ENCODE measurements at places on chromosomes 11 and 22.
A peak's percentile ranks its signal among the peaks of the same experiment; 100 is the strongest.

- peak; percentile 88 for DNase-seq
These were observed 367.3 kb downstream of the OPCML start for GRCh38 chr11:133164986-133165385.

GRCh38 chr11:77154381-77155081, 26.5 kb downstream of the MYO7A start:
- DNase-seq, result peak; percentile 27

DNA sequence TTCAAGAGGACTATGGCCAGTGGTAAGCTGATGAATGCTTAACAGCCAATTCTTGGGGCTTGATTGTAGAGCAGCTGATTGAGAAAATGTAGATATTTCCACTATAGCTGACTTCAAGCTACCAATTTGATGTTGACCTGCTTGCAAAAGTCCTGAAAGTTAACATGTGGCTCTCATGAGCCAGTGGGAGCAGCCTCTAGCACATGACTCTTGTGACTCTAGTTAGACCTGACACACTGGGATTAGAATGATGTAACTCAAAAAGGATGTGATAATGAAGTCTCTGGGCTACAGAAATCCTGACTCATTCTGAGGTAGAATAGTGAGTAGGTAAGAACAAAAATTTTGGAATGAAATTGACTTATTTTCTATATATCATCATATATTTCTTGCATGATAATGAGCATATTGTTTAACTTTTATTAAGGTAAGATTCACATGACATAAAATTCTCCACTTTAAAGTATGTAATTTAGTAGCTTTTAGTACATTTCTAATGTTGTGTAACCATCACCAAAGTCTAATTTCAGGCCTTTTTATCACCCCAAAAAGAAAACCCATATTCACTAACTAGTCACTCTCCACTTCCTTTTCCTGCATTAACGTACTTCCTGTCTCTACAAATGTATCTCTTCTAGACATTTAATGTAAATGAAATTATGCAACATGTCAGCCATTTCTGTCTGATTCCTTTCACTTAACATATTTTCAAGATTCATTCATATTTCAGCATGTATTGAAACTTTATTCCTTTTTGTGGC, 16.1 kb upstream of the OR52H1 start:
- no peak for DNase-seq

DNA sequence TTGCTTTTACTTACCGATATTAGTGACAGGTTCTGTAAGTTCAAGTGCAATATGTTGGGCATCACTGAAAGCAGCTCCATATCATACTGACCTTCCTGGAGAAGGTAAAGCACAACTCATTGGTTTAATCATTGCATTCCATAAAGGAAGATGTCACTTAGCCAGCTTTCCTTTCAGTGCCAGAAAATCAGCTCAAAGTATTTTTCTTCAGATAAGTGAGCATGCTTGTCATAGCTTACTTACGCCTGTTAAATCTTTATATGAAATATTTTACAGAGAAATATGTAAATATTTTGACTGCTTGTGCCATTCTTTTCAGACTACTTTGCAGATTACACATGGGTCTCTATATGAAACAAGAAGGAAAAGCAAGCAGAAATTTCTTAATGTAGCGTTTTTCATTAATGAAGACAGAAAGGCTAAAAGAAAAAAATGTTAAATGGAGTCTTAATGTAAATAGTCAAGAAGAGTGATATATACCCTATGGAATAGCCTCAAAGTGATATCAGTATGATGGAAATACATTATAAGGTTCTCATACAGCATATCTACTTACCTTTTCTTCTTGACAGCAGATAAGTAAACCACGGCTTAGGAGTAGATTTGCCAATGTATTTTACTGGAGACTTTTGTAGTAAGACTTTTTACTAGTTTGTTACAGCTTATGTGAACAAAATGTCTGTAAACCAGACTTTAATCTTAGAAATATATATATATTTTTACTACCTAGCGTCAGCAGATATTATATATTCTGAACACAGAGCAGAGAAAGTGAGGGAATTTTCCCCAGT, 649.7 kb downstream of the METTL15 start:
- DNase-seq, result no peak

DNA sequence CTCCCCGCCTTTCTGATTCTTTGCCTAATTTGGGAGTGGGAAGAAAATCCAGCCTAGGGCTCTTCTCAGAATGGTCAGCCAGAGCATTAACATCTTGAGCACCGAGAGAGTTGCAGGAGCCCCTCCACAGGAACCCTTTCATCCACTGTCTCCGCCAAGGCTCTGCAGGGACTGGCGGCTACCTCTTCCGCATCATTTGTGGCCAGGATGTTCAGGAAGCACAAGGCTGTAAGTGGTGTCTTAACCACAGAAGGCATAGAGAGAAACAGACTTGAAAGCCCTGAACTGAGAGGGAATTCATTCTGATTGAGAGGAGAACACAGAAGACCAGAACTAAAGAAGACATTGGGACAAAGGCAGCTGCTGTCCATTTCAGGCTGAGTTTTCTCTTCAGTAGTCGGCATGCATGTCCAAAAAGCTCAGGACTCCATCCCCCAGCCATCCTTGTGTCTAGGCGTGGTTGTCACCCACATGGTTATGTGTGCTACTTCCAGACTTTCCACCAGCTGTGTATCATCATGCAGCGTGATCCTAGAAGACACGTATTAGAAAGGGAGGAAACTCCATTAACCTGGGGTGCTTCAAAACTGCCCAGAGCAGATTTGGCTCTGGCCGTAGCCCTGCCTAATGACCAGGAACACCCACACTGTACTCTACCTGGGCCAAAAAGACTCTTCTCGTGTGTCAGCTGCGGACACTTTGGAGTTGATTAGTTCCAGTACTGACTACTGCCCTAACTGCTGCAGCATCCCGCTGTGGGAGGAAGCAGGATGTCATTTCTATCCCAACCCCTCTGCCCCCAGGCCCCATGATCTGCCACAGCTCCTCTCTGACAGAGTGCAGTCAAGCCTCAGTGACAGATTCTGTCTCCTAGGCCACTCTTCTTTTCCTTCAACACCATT, 725.1 kb downstream of the NTM start:
- no peak for DNase-seq

- DNase-seq, result no peak
These were observed 4.1 kb upstream of the PTDSS2 start for GRCh38 chr11:445765-446588.

DNA sequence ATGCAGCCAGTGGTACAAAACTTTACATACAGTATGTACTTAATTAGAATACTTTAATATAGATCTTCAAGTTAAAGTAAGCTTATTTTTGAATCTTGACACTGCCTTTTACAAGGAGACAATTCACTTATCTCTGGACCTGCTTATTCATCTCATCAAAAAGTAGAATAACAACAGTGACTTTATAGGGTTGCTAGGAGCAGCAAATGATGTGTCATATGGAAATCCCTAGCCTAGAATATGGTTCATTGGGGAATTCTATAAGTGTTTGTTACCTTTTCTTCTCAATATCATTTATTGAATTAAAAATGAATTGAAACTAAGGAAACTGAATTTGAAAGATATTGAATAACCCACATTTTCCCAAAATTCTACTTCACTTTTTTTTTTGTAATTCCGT, 45.0 kb upstream of the FIBIN start:
- no peak for DNase-seq

DNA sequence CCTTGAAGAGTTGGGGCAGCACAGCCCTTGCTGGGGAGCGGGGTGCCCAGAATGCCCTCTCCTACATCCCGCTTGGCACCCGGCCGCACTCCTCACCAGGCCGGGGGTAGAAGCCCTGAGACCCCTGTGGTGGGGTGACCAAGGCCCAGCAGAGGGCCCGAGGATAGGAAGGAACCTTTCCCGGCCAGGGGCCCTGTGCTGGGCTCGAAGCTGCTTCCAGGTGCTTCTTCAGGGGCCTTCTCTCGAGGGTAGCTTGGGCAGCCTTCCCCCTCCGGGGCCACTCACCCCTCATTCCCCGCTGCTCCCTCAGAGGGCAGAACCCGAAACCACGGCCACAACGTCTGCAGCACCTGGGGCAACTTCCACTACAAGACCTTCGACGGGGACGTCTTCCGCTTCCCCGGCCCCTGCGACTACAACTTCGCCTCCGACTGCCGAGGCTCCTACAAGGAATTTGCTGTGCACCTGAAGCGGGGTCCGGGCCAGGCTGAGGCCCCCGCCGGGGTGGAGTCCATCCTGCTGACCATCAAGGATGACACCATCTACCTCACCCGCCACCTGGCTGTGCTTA, 752 bp downstream of the MUC2 start:
- DNase-seq, result no peak

DNA sequence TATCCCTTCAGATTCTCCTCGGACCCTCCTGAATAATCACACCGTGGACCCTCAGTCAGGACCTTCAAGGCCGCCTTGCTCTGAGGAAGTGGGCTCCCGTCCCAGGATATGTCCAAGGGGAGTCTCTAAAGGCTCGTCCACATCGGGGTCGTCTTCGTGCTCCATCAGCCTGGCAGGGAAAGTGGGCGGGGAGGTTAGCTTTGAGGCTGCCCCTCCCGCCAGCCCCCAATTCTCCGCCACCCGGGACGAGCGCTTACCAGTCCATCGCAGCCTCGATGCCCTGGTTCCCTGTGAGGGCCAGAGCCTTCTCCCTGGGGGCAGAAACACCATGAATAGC, 472 bp downstream of the UBXN1 start:
- DNase-seq, result no peak

DNA sequence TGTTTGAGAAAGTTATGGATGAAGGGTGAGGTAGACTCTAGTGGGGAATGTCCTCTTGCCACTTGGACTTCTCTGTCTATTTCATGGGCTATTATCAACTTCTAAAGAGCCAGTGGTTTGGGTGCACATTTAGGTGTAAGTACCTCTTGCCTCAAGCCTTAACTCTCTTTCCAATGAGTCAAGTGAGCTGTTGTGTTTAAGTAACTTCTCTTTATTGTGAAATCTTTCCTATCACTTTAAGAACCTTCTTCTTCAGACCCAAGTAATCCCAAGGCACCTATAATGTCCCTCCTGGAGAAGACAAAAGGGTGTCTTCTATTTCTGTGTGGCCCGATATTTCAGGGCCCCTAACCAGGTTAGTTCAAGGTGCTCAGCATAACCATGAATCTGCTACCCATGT, 90.5 kb upstream of the VPREB1 start:
- no peak for DNase-seq

- no peak for DNase-seq
These were observed 48.5 kb downstream of the WT1 start for GRCh38 chr11:32386770-32387377.

- no peak for DNase-seq
These were observed 2.7 kb downstream of the DTX4 start for GRCh38 chr11:59174664-59175033.

- no peak for DNase-seq
These were observed 8.6 kb upstream of the MIAT start for GRCh38 chr22:26648528-26649388.

DNA sequence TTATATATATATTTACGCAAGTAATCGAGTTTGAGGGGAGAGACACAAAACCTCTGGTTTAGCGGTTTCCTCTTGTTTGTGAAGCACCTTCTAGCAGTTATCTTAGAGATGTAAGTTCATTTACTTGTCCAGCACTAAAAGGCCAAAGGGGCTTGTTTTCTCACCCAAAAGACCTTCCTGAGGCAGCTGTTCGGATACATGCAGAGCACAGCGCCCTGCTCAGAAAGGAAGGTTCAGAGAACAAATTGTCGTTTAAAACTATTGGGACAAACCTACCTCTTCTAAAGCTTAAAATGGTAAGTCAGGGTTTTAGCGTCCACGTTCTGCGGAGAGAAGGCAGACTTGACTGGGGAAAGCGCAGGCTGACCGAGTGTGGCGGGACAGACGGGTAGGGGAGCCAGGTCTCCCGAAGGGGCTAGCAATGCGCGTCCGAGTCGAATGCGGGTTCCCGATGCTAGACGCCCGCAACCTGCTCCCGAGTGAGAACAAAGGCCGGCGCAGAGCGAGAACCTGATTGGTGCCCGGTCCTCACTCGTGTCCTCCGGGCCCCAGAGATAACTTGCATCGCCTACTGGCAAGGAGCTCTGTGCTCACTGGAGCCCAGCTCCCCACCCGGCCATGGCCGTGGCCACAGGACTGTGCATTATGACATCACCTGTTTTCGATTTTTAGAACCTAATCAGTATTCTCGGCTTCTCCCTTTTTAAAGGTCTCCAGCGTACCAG, 1.0 kb upstream of the SESN3 start:
- peak; percentile 95 for DNase-seq

DNA sequence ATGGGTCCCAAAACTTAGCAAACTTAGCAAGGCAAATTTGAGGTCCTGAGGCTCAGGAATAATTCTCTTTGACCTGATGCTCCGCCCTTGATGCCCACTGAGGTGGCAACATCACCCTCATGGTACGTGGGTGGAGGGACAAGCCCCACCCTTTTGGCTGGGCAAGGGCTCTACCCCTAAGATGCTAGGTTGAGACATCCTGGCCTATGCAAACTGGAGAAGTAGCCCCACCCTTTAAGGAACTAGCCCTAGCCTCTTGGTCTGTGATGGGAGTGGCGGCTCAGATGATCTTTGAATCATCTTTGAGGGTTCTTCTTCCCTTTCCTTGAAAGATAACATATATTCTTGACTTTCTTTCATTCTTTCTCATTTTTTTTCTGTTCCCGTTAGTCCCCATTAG, 32.9 kb downstream of the CABIN1 start:
- DNase-seq, result no peak

GRCh38 chr11:2295971-2296912, 5.5 kb downstream of the C11orf21 start:
- no peak for DNase-seq

GRCh38 chr11:87432022-87432421, 394.3 kb downstream of the TMEM135 start:
- DNase-seq, result no peak

GRCh38 chr11:77471558-77472193, 2.2 kb downstream of the PAK1 start:
- DNase-seq, result no peak

- no peak for DNase-seq
These were observed 65.7 kb downstream of the ABTB2 start for GRCh38 chr11:34292111-34292510.

- DNase-seq, result no peak
These were observed 29.9 kb downstream of the MS4A2 start for GRCh38 chr11:60118338-60118737.

GRCh38 chr22:27252282-27253049, 549.1 kb downstream of the MN1 start:
- no peak for DNase-seq

- no peak for DNase-seq
These were observed 112.8 kb downstream of the WNT7B start for GRCh38 chr22:45863981-45864751.

GRCh38 chr11:99979042-99979441, 708.0 kb upstream of the ARHGAP42 start:
- DNase-seq, result no peak

DNA sequence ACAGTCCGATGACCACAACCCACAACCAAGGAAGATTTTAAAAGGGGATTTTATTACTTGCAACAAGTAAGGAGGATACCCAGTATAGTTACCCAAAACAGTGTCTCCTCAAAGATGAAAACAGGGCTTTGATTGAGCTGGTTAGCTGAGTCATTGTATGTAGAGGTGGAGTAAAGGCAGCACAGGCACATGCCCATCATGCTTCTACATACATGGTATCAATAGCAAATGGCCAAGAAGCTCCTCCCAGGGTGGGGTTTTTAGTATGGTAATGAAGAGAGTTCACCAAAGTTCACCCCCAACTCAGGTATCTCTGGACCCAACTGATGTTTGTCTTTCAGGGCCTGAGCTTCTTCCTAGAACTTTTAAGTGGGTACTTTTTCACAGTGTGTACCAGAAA, 157.1 kb upstream of the CEP126 start:
- no peak for DNase-seq

Measured in spinal cord (tissue), 10 donors.